ENCODE measurements at places on chromosomes 1 and 21. TPM values are rescaled to one million over a fixed set of nuclear protein-coding genes. Genes with fewer than 3 reads are reported as not detected.

ZNF670 gene
- 1.6 TPM for total RNA-seq

ZNF362 gene
- total RNA-seq, result 33.1 TPM

OR2L3 gene
- not detected for total RNA-seq

PLA2G2C gene
- total RNA-seq, result not detected

FCRLA gene
- total RNA-seq, result 0.21 TPM

SWT1 gene
- 6.0 TPM for total RNA-seq

NTPCR gene
- total RNA-seq, result 56.4 TPM

KIF14 gene
- total RNA-seq, result 0.23 TPM

RAP1GAP gene
- 4.0 TPM for total RNA-seq

PTP4A2 gene
- total RNA-seq, result 288 TPM

RGS4 gene
- 1.1 TPM for total RNA-seq

RAD54L gene
- total RNA-seq, result not detected

HRNR gene
- not detected for total RNA-seq

FMO5 gene
- total RNA-seq, result 0.67 TPM

CNIH3 gene
- total RNA-seq, result 1.2 TPM

C4BPA gene
- total RNA-seq, result not detected

SPRR2B gene
- total RNA-seq, result not detected

CELA2B gene
- not detected for total RNA-seq

ADCY10 gene
- 0.42 TPM for total RNA-seq

S100A12 gene
- 0.64 TPM for total RNA-seq

AK5 gene
- total RNA-seq, result 1.7 TPM

HENMT1 gene
- 0.99 TPM for total RNA-seq

HDAC1 gene
- total RNA-seq, result 28.8 TPM

MIXL1 gene
- not detected for total RNA-seq

ISG15 gene
- total RNA-seq, result 46.0 TPM

FCRL1 gene
- total RNA-seq, result not detected

GALE gene
- 14.1 TPM for total RNA-seq

RAB3B gene
- 0.02 TPM for total RNA-seq

S100A13 gene
- total RNA-seq, result 143 TPM

KIF21B gene
- total RNA-seq, result 0.49 TPM

POU3F1 gene
- total RNA-seq, result 0.22 TPM

RBP7 gene
- total RNA-seq, result 15.5 TPM

C1orf21 gene
- total RNA-seq, result 72.7 TPM

PROX1 gene
- total RNA-seq, result 91.8 TPM

UMODL1 gene
- 0.25 TPM for total RNA-seq

MYOG gene
- total RNA-seq, result not detected

KCNE1 gene
- total RNA-seq, result 12.0 TPM

CFAP45 gene
- 0.91 TPM for total RNA-seq

AMPD1 gene
- not detected for total RNA-seq

KCND3 gene
- 14.7 TPM for total RNA-seq

S100A7 gene
- total RNA-seq, result not detected

DAB1 gene
- total RNA-seq, result 12.4 TPM

HSD3B2 gene
- total RNA-seq, result not detected

LCE1B gene
- not detected for total RNA-seq

CFAP74 gene
- not detected for total RNA-seq

KCNK1 gene
- total RNA-seq, result 5.0 TPM

PPFIA4 gene
- total RNA-seq, result 60.6 TPM

ZYG11A gene
- total RNA-seq, result not detected

STIL gene
- total RNA-seq, result 0.60 TPM

All from heart right ventricle (tissue), 16 donors.